ENCODE measurements at places on chromosomes 12 and 14.

- DNase-seq, result no peak
Measured at GRCh38 chr12:84361651-84362551, 550.7 kb downstream of the SLC6A15 start.

- DNase-seq, result no peak
Measured at GRCh38 chr12:85468356-85469157, 188.5 kb downstream of the ALX1 start.

- no peak for DNase-seq
Measured at GRCh38 chr12:68271346-68271745, 17.9 kb upstream of the IL22 start.

- DNase-seq, result no peak
Measured at GRCh38 chr14:32688941-32689340, 249.7 kb upstream of the NPAS3 start.

DNA sequence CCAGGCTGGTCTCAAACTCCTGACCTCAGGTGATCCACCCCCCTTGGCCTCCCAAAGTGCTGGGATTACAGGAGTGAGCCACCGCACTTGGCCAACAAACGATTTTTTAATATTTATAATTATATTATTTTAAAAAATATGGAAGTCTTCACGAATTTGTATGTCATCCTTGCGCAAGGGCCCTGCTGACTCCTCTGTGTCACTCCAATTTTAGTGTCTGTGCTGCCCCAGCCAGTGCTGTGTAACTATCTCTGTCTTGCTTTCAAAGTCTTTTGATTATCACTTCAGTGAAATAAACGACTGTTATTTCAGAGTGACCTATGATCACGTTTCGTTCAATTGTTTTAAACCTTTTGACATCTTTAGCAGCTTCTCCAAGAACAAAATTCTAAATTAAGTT, 13.1 kb upstream of the MMP17 start:
- DNase-seq, result no peak

- no peak for DNase-seq
Measured at GRCh38 chr14:69262516-69262915, 2.6 kb downstream of the GALNT16 start.

GRCh38 chr12:11638315-11638916, 11.1 kb upstream of the ETV6 start:
- no peak for DNase-seq

GRCh38 chr12:62919838-62920237, 15.1 kb downstream of the PPM1H start:
- DNase-seq, result no peak

GRCh38 chr14:39175445-39176262, 600 bp downstream of the PNN start:
- DNase-seq, result peak; percentile 50

- no peak for DNase-seq
Measured at GRCh38 chr12:123895451-123895850, 77.2 kb downstream of the CCDC92 start.

DNA sequence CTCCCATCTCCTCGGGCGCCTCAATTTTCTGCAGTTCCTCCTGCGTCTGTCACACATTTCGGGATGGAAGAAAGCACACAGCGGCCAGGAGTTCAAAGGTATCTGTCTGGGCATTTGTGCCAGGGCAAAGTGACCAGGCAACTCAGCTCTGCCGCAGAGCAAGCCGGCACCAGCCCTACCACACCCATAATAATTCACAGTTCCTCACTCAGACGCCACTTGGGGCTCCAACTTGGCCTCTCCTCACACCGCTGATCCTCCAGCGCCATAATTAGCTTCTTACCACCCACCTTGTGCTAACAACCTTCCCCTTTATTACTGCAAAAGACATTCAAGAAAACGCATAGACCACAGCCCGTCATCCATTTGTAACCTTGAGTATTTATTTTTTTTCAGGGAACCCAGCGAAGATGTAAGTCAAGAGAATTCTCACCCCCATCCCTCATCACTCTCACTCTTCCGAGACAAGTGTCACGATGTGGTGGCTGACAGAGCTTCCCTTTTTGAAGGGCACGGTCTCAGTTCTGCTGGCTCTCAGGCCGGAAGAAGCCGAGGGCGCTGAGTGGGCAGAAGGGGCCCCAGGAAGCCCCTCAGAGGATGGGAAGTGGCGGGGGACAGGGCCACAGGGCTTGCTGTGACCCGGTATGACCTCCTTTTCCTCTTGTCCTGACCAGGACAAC, 25.2 kb upstream of the NCOR2 start:
- no peak for DNase-seq

GRCh38 chr12:117362391-117362790, 965 bp upstream of the NOS1 start:
- DNase-seq, result no peak

DNA sequence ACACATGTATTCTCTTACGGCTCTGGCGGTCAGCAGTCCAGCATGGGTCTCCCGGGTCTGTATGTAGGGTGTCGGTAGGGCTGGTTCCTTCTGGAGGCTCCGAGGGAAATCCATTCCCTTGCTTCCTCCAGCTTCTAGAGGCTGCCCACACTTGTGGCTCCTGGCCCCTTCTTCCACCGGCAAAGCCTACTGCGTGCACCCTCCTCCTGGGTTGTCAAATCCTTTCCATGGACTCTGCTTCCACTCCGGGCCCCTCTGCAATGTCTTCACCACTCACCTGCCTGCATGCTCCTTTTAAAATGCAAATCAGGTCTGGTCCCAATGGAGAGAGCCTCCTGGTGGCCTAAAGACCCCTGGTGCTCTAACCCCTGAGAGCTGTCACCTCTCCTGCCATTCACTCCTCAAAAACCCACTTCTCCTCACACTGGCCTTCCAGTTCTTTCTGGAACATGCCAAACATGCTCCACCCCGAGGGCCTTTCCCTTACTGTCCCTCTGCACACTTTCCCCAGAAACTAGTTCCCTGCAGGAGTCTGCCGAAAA, 108.5 kb downstream of the DICER1 start:
- DNase-seq, result no peak

DNA sequence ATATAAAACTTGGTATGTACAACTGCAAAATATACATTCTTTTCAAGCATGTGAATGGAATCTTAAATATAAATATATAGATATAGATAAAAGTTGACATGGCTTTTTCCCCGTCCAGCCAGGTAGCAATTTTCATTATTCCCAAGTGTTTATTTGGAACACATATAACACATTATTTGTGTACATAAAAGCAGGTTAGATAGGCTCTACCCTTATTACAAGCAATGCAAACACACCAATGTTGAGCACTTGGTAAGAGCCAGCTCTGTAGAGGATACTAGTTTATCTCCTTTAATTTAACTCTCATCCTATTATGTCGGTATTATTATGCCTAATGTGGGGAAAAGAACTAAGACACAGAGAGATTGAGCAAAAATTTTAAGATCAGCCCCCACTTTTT, 7.0 kb upstream of the INSM2 start:
- no peak for DNase-seq

- no peak for DNase-seq
Measured at GRCh38 chr12:105721051-105721825, 390.7 kb downstream of the C12orf75 start.

DNA sequence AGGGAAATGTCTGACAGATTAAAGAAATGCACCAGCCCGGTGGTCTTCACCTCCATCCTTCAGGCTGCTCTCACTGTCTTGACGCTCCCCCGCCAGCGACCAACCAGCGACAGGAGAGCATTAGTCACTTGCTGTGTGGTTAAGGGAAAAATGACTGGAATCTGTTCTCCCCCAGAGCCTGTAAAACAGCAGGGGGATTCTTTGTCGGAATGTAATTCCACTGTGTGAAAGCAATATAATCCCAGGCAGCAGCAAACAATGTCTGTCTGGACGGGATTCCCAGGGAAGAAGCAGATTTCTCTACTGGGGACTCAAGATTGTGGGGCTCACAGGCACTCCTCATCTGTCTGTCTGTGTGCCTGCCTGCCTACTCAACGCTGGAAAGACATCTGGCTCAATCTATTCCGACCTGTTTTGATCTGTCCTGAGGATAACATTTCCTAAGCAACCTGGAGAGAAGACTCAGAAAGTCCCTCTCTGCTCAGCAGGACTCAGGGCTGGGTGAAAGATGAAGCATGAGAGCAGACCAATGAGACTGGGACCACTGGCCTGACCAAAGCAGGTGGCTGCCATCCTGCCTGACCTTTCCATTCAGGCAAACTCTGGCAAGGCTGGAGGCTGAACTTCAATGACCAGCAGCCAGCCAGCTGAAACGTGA, 54.6 kb downstream of the NUAK1 start:
- DNase-seq, result no peak

- DNase-seq, result no peak
Measured at GRCh38 chr12:15146585-15146984, 74.6 kb downstream of the RERG start.

DNA sequence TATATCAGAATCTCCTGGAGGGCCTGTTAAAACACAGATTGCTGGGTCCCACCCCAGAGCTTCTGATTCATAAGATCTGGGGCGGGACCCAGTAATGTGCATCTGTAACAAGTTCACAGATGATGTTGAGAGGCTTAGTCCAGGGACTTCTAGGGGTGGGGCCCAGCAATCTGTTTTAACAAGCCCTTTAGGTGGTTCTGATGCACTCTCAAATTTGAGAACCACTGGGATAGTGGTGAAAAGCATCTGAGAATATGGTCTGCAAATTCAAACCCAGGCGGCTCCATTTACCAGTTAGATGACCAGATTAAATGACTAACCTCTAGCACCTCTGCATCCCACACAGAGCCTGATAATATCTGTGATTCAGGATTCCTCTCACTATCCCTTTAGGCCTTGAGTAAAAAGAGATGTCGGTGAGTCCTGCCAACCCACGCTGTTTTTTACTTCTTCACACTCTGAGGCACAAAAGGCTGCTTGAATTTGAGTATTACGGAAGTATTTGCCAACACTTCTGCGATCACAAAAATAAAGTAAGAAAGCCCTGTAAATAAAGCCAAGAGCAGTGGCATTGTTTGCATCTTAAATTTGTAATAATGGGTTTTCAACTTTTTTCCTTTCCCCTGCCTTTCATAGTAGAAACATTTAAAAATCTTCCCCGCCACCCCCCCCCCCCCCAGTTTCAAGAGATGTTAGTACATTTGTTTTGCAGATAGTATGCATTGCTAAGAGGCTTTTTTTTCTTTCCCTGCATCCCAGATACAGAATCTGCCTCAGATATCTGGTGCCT, 1.8 kb upstream of the FRS2 start:
- no peak for DNase-seq

- DNase-seq, result no peak
Measured at GRCh38 chr14:77025744-77026165, 2.8 kb downstream of the IRF2BPL start.

DNA sequence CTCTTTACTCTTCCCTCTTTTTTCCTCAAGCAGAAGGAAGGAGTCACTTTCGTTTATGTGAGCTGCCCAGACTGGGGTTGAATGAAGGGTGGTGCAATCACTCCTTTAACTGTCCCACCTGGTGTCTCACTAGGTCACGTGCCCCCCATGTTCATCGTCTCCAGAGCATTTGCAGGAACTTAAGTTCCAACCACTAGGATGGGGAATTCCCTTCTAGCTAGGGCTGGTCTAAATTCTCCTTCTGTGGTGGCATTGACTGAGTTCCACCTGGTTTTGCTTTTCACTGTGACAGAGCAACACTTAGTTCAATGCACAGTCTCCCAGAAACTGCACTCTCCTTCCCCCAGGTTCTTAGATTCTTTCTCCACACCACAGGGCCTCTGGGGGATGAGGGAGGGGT, 9.5 kb downstream of the FANCM start:
- no peak for DNase-seq

GRCh38 chr12:92608151-92609091, 94.4 kb upstream of the PLEKHG7 start:
- DNase-seq, result no peak

- no peak for DNase-seq
Measured at GRCh38 chr14:85239791-85240190, 290.2 kb upstream of the FLRT2 start.

GRCh38 chr12:991350-992333, 619 bp downstream of the ERC1 start:
- peak; percentile 5 for DNase-seq

GRCh38 chr14:34407951-34408350, 54.1 kb downstream of the SPTSSA start:
- no peak for DNase-seq

- no peak for DNase-seq
Measured at GRCh38 chr12:121741743-121742142, 29.2 kb downstream of the TMEM120B start.

- no peak for DNase-seq
Measured at GRCh38 chr12:27578689-27579372, 54.8 kb downstream of the PPFIBP1 start.

- DNase-seq, result no peak
Measured at GRCh38 chr12:82174383-82174782, 183.8 kb downstream of the CCDC59 start.

- no peak for DNase-seq
Measured at GRCh38 chr12:79227091-79227490, 362.5 kb downstream of the SYT1 start.

GRCh38 chr12:101968770-101969169, 91.4 kb downstream of the DRAM1 start:
- DNase-seq, result no peak

DNA sequence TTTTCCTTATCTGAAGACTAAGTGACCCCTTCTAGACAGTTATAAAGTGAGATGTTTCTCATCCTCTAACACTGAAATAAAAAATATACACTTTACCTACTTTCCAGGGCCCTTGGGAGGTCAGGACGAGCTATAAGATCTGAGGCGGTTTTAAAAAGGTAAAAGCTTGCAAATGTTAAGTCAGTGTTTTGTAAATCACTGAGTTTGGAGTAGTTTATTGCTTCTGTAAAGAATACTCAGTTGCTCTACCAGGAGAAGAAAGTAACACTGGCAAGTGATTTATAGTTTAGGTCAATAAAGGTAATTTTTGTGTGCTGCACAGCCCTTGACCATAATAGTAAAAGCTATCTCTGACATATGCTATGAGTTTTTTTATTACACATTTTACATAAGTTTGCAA, 584.5 kb downstream of the TMTC2 start:
- DNase-seq, result no peak

DNA sequence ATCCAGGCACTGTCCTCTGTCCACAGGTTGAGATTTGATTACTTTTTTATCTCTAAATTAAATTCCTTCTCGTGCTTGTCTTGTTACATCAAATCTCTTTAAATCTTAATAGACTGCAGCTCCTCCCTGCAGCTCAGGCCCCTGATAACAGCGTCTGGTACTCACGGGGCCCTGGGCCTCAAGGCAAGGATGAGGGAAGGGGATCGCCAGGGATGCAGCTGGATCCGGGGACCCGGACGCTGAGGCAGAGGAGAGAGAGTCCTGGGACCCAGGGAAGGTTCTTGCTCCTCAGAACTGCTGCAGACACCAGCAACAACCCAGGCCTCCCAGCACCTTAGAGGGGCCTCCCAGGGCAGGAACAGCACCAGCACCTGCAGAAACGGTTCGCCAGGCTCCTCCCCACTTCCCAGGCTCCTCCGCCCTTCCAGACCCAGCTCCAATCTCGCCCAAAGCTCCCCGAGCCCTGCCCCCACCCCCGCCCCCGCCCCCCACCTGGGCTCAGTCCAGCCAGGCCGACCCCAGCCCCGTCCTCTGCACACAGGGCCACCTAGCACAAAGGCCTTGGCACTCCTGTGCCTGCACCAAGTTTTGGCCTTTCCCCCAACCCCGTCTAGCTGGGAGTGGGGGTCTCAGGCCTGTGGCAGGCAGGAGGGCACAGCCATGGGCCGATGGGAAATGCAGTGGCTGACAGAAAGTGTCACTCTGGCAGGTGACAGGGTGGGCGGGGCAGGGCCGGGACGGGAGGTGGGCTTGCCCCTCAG, 60.3 kb upstream of the GALNT9 start:
- DNase-seq, result no peak

Data from activated naive CD4-positive, alpha-beta T cell (primary cell).